ENCODE measurements at places on chromosomes 13 and 19.

DNA sequence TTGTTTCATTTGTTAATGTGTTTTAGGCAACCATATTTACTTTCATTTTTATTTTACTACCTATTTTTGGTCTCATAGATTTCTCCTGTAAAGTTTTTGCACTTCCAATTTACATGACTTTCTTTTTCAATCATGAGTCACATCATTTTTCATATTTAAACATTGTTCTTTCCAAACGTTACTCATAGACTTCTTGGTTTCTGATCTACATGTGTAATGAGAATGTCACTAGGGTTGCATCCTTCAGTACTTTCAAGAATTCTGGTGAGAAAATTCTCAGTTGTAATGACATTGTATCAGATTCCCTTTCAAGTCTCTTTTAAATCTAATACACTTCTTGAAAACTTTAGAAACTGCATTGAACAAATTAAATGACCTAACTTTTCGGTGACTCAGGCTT, 991.7 kb downstream of the EFNB2 start:
- no peak for DNase-seq

GRCh38 chr19:14401468-14402195, 17.5 kb downstream of the DDX39A start:
- no peak for DNase-seq

DNA sequence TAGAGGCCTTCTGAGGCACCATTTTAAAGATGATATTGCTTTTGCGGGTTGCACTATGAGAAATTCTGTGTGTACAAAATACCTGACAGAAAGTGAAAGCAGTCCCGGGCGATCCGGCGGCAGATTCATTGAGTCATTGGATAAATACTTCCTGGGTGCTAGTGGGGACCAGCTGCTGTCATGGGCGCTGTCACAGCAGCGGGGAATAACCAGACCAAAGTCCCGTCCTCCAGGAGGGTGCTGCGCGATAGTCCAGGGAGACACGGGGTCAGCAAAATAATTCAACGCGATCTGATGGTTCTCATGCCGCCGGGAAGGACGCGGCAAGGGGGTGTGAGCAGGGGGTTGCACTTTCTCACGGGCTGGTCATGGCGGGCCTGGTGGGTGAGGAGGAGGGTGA, 13.5 kb downstream of the ZFR2 start:
- DNase-seq: no peak

GRCh38 chr13:32300920-32301319, 14.2 kb downstream of the ZAR1L start:
- no peak for DNase-seq

DNA sequence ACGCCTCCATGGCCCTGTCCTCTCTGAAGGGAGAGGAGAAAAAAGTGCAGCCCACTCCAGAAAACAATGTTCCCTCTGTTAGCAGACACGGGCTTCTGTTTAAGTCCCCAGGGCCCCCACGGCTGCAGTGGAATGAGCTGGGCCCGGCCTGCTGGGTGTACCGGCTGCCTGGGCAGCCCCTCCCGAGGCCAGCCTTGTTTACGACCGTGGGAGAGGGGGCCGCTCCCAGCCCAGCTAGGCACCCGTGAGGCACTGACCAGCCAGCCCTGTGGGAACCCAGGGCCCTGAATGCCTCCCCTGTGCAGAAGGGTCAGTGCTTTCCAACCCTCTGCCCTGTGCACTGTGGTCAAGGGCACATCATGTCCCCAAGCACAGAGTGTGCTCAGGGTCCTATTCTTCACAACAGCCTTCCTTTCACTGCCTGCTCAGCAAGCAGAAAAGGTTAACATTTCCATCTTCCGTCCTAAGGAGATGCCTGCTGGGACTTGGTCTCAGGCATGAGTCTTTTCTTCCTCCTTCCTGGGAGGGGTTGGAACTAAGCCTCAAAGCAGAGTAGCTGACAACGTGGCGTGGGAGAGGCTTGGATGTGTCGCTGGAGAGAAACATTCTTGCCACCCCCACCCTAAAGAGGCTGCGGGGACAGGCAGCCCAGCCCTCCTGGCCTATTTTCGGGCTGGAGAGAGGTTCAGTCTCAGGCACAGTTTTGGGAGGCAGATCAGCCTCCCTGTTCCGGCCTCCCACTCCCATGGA, 90.1 kb downstream of the RGCC start:
- DNase-seq: peak; percentile 26

DNA sequence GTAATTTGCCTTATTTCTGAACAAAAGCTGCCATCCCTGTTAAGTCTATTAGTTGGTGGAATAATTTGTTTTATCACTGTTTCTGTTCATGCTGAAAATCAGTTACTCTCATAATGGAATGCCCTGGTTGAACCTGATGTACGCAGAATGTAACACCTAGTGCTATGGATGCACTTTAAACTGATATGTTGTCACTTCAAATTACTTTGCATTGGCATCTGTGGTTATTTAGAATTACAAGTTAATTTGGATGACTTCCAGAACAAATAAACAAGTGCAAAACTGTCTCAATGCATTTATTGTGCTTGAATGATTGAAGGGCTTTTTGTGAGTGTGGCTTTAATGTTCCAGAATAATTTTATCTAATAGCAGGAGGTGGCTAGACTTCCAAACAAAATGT, 368.2 kb upstream of the SLITRK5 start:
- DNase-seq: no peak

- peak; percentile 70 for DNase-seq
These were observed 781 bp downstream of the QPCTL start for GRCh38 chr19:45693106-45693788.

DNA sequence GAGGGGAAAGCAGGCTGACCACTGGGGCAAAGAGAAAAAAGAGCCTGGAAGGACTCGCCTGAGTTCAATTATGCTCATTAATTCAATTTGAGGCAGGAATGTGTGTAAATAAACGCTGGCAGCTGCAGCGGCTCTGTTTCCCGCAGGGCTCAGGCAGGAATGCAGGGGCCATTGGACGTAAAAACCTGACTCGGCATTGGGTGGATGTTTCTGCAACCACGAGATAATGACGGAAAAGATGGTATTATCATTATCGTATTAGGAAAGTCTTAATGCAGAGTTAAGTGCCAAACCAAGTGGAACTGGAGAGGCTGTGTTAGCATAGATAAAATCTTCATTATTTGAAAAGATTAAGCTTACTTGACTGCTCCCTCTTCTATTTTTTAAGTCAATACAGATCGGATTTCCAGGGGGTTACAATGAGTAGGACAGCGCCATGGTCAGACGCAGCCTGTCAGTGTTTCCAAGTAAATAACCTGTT, 169.8 kb downstream of the SHISA2 start:
- DNase-seq: no peak

- DNase-seq: no peak
These were observed 378.9 kb downstream of the SLITRK1 start for GRCh38 chr13:83503424-83503823.

GRCh38 chr13:34156841-34157365, 339.0 kb downstream of the RFC3 start:
- DNase-seq: peak; percentile 24

DNA sequence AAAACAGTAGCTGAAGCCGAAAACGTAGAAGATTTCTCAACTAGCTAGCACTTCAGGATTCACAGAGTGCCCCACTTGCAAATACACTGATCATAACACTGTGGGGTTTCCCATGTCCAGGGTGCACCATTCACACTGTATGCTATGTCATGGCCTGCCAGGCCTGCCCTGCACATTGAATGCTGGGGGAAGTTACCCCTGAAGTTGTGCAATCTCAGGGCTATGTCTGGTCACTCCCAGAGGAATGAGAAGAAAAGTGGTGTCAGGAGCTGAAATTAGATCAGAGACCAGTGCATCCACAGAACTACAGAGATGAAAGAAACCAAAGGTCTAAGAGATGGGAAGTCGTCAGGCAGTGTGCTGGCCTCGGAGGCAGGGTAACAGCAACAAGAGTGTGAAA, 196.8 kb downstream of the RAP2A start:
- DNase-seq: no peak

GRCh38 chr13:46609052-46609451, 56.1 kb downstream of the LRCH1 start:
- no peak for DNase-seq

GRCh38 chr13:111203736-111204389, 88.8 kb downstream of the ARHGEF7 start:
- no peak for DNase-seq

DNA sequence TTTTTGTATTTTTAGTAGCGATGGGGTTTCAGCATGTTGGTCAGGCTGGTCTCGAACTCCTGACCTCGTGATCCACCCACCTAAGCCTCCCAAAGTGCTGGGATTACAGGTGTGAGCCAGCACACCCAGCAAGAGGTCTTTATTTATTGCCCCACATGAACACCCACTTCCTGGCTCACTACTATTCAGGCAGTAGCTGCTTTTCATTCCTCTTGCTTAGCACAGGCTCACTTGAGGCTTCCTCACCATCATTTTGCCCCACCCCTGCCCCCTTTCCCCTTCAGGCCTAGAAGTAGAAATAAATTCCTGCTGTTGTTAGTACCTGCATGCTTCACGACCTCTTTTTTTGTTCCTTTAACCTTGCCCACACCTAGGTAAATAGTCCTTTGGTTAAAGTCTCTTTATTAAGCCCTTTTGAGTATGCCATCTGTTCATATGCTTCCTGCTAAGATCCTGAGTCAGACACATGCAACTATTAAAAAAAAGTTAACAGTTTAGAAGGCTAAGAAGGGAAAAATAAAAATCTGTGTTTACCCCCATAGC, 33.5 kb upstream of the ITM2B start:
- DNase-seq: no peak

GRCh38 chr13:42354241-42355091, 82.5 kb downstream of the AKAP11 start:
- DNase-seq: no peak

GRCh38 chr19:55275851-55276719, 3.8 kb downstream of the HSPBP1 start:
- DNase-seq: no peak

- DNase-seq: no peak
These were observed 225.3 kb downstream of the LACC1 start for GRCh38 chr13:44104969-44105368.

DNA sequence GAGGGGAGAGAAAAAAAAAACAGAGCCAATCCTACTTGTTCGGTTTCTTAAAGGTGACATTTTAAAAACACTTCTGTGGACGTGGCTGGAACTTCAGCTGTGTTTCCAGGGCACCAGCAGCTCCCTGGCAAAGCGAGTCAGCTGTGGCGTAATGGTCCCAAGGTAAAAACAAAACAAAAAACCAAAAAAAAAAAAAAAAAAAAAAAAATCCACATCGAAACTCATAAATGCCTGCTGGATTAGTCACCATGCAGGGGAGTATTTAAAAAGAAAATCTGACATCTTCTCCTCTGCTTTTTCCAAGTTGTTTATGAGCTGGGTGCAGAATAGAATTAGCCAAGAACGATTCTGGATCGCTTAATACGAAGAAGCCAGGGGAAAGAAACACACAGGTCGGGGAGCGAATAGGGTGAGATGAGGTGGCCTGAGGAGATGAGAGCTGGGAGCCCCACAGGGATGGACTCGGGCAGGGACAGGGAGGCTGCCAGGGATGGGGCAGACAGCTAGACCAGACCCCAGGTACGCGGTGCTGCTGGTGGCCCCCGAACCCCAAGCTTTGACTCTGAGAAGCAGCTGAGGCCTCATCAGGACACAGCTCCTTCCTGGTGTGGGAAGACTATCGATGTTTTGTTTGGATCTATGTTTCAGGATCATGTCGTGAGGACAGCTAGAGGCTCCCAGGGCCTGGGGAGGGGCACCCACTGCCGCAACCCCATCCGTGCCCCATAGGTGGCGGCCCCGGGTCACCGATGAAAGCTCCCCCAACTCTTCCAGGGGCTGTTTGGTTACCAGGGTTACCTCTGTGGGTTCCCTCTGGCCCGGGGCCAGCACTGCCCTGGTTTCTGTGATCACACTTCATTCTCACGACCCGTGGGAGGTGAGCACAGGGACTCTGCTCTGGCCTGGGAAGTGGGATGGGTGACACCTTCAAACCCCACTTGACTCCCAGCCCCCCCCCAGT, 3.1 kb upstream of the CTXN1 start:
- DNase-seq: peak; percentile 48

- no peak for DNase-seq
These were observed 7.6 kb downstream of the EHD2 start for GRCh38 chr19:47720669-47721422.

GRCh38 chr19:2476451-2477140, 669 bp downstream of the GADD45B start:
- no peak for DNase-seq

GRCh38 chr19:46472592-46472991, 1.2 kb upstream of the PNMA8A start:
- DNase-seq: no peak

DNA sequence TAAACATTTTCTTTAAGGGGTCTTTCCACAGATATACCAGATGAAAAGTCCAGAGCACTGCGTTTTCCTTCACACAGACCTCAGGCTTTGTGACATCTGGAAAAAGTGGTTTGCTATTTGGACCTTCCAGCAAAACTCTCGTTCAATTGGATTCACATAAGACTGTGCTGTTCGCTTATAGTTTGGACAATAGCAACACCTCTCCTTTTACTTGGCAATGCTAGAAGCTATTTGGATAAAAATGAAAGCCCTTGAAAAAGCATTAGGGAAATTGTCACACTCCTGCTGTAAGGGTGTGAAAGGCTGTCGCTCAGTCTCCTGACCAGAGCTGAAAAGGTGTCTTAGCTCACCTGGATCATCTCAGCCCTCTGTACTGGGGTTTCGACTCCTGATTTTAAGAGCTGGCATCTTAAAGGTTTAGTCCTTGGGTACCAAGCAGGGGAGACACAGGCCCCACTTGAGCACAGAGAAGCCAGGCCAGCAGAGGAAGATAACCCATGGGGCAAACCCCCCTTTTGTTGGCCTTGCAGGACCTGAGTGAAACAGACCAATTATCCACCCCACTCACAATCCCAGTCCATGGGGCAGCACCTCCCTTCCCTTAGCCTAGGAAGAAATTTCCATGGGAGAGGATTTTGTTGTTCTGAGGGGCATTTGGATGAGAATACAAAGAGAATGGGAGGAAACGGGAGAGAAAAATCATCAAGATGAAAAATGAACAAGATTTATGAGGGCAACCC, 257.6 kb downstream of the DLEU7 start:
- no peak for DNase-seq

DNA sequence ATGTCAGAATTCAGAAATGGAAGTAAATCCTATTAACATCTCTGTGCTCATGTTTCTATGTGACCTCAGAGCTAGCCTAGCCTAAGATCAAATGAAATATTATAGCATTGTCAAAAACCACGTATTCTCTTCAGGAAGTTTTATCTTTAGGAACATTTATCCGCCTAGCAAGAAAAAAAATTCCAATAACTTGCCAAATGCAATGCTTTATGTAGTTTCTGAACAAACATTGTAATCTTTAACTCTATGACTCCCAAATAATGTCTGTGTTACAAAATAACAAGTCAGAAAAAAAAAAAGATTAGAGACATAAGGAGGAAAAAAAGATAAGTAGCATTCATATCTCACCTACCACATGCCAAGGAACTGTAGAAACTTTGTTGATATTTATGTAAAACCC, 18.4 kb upstream of the IPO5 start:
- no peak for DNase-seq

DNA sequence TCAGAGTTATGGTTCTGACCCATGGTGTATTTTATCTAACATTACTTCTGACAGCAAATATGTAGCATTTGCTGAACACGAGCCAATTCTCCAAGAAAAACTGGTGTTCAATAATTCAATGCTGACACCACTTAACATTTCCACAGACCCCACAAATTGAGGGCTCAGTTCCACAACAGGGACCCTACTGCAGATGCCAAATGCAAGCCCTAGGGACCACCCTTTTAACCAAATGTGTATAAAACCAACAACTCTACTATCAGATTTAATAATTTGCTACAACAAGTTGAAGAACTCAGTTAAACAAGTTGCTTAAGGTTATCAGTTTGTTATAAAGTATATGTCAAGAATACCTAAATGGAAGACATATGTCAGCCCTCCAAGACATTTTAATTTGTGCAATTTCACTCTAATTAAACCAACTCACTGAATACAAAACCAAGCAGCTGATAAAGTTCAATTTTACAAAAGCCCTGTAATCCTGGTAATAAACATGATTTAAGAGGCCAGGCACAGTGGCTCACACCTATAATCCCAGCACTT, 6.7 kb downstream of the ZNF44 start:
- DNase-seq: no peak

Measured in tibial nerve (tissue), 4 donors.